NCI-H460 (cell line): ENCODE measurements at places on chromosomes 2 and 18.

DNA sequence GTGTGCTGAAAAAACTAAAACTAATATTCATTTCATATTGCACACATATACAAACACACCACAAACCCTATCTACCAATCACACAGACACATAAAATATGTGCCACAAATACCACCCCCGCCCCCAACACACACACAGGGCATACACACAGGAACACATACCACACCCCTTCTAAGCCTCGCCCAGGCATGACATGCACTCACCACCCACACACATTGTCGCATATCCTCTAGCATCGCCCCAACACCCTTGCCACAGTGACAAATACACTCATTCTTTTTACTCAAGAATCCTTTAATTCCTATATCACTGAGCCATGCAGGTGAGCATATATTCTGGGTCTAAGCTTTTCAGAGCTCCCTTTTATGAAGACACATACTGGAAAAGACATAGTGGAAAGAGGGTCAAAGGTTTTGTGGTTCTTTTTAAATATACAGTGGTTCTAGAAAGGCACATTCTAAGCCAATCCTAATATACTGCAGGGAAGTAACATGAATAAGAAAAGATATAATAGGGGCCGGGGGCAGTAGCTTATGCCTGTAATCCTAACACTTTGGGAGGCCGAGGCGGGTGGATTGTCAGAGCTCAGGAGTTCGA, 24.5 kb upstream of the LCLAT1 start:
- DNase-seq: peak; percentile 87

GRCh38 chr2:62293490-62294271, 97.8 kb downstream of the B3GNT2 start:
- DNase-seq: no peak

DNA sequence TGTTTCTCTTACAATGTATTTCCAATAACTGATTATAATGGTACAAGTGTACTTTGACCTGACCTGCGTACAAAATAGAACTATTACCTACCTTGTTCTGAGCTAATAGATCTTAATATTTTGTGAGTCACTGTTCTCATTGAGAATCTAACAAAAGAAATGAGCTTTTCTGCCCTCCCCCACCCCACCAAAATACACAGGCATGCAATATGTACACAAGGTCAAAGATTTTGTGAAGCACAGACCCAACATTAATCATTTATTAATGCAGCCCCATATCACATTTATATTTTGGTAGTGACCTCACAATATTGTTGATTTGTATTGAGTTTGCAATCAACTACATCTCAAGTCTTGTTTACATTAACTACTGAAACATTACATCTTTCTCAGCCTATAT, 86.5 kb downstream of the CDH20 start:
- no peak for DNase-seq

GRCh38 chr2:207082619-207083018, 83.1 kb downstream of the KLF7 start:
- DNase-seq: no peak

DNA sequence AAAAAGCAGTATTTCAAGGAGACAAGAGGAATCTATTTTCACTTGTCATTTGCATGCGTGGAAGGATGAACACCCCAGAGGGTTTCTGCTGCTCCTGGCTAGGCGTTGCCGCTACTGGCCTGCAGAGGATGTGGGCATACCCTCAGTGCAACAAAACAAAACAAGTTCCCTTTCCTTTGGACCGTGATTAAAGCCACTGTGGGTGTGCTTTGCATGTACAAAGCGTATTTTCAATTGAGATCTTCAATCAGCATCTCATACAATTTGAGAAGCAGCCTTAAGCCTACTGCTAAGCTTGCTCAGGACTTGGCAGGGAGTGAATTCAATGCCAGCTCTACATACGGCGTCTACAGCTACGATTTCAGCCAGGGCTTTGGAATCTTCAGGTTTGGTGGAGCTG, 298.4 kb downstream of the LPIN1 start:
- no peak for DNase-seq

- DNase-seq: no peak
Observed at GRCh38 chr18:73407506-73407905, 539.7 kb upstream of the NETO1 start.

DNA sequence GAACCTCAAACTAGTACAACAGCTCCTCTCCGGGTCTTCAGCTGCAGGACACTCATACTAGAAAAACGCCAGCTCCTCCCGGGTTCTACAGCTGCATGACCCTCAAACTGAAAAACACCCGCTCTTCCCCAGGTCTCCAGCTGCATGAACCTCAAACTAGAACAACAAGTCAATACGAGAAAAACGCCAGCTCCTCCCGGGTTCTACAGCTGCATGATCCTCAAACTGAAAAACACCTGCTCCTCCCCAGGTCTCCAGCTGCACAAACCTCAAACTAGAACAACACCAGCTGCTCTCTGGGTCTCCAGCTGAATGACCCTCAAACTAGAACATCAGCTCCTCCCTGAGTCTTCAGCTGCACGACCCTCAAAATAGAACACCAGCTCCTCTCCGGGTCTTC, 315.0 kb upstream of the TFPI start:
- DNase-seq: no peak

DNA sequence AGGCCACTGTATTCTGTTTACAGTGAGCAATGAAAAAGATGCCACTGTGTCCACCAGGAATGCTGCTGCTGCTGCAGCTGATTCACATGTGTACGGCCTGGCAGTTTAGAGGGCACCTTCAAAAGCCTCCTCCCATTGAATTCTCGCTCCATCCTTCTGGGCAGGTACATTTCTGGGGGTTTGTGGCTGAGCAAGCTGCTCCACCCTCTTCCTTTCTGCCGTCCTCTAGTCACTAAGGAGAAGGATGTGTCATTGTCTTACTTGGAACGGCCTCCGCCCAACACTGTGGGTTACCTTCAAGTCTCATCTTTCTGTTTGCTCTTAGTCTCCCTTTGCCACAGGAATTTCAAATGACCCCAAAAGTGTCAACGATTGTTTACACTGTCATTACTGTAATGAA, 182.0 kb downstream of the ZBTB7C start:
- DNase-seq: no peak

- DNase-seq: no peak
Observed at GRCh38 chr2:45257820-45258219, 248.6 kb upstream of the SIX2 start.

DNA sequence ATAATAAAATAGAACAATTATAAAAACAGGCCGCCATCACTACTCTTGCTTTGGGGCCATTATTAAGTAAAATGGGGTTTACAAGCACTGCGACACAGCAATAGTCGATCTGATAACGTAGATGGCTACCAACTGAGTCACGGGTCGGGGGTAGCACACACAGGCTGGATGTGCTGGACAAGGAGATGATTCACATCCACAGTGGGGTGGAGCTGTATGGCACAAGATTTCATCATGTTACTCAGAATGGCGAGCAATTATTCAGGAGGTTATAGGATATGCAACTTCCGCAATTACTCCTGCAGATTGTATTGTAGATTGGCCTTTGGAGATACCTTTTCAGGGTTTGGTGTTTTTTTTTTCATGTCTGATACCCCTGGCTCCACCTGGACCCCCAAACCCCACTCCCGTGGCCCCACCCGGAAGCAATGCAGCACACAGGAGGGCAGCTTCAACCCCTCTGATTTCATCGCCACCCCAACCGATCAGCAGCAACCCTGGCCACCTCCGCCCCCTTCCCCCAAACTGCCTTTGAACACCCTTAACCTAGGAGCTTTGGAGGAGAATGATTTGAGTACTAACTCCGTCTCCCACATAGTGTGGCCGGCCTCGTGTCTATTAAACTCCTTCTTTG, 21.4 kb upstream of the MLPH start:
- peak; percentile 76 for DNase-seq

GRCh38 chr18:48831802-48832201, 119.0 kb downstream of the SMAD7 start:
- DNase-seq: no peak
